Pons (tissue), 1 donor: ENCODE measurements at places on chromosomes 11 and 22.

GRCh38 chr11:128492461-128492860 is 94.9 kb downstream of the ETS1 start:
- DNase-seq: no peak

GRCh38 chr22:18075720-18076497 is 1.9 kb upstream of the PEX26 start:
- peak; percentile 98 for DNase-seq

- DNase-seq: no peak
Measured at GRCh38 chr11:7573193-7573557, 59.4 kb downstream of the PPFIBP2 start.

DNA sequence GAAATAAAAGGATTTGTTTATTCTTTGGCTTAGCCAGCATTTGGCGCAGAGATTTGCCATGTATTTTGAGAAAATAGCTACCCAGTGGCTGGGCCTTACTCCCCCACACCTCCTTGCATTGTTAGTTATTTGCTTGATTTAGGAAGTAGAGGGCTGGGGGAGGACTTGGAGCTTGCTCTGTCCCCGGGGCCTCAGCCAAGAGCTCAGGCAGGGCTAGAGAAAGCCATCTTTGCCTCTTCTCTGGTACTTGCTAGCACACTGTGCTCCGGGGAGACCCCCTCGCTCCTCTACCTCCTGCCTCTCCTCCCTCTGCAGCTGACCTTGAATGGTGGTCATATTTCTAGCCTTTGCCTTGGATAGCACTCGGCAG is 93.0 kb downstream of the SCN3B start:
- DNase-seq: no peak

DNA sequence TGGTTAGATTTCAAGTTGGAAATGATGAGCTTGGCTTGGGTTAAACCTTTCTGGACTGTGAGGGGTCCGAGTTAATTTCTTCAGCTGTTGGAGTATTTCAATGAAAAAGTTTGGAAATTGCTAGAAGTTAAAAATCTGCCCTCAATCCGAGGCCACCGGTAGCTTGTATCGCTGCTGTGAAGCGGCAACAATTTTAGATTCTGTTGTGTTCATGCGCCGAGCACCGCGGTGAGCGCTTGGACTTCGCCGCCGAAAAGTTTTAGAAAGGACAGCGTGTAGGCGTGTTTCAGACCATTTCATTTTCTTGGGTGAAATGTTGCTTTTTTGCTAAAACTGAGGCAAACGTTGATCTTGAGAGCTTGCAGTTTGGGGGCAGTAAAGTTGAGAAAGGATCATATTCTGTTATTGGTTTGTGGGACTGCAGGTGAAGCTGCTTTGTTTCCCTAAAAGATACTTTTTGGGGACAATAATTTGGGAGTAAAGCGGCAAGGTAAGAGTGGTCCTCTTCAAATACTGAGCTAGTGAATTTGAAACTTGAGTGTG is 928 bp downstream of the FBXO7 start:
- DNase-seq: peak; percentile 71

- no peak for DNase-seq
Measured at GRCh38 chr11:17733261-17733660, 1.3 kb upstream of the KCNC1 start.
